CD4-positive, alpha-beta memory T cell (primary cell): ENCODE measurements at places on chromosomes 2 and 18.

- no peak for DNase-seq
These were observed 6.8 kb upstream of the GREB1 start for GRCh38 chr2:11527001-11527400.

DNA sequence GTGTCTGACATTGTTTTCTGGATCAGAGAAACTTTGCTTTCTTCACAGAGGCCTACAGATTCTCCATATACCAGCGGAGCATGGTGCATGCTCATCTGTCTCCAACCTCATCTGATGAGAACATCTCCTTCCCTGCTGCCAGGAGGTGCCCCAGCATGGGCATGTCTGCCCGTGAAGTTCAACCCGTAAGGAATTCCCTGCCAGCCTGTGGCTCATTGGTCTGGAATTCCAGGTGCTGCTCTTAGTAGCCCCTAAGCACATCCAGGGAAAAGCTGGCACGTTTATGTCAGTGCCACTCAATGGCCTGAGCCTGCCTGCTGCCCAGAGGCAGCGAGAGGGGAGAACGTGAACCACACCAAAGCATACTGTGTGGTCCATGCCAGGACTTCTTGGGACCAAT, 1.7 kb upstream of the SP100 start:
- no peak for DNase-seq

DNA sequence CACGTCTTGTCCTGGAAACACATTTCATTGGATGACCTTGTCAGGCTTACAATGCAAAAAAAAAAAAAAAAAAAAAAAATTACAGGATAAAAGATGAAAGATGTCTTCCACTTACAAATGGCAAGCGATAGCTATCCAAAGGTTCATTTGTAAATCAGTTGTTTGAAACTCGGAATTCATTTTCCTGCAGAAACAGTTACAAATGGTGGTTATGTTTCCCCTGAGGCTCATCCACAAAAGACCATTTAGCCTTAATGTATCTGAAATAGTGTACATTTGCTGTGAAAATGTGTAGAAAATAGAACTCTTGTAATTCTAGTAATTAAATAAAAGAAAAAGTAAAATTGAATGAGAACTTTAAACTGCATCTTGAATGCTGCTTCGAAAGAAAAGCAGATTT, 25.9 kb downstream of the DPP10 start:
- no peak for DNase-seq

DNA sequence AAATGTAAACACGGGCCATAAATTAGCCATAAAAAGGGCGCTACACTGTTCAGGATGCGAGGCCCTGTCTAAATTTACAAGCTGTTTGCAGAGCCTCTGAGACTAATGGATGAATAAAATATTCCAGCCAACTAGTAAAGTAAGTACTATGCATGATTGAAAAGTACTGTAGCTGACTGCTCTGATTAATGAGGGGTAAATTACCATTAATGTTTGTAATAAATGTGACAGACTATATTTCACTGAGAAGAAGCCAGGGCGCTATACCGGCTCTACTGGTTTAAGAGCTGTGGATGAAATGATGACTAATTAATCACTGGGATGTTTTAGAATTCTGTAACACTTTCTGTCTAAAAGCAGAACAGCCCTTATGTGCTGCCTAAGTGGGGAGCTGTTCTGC, 54.3 kb upstream of the RGPD4 start:
- DNase-seq, result no peak

DNA sequence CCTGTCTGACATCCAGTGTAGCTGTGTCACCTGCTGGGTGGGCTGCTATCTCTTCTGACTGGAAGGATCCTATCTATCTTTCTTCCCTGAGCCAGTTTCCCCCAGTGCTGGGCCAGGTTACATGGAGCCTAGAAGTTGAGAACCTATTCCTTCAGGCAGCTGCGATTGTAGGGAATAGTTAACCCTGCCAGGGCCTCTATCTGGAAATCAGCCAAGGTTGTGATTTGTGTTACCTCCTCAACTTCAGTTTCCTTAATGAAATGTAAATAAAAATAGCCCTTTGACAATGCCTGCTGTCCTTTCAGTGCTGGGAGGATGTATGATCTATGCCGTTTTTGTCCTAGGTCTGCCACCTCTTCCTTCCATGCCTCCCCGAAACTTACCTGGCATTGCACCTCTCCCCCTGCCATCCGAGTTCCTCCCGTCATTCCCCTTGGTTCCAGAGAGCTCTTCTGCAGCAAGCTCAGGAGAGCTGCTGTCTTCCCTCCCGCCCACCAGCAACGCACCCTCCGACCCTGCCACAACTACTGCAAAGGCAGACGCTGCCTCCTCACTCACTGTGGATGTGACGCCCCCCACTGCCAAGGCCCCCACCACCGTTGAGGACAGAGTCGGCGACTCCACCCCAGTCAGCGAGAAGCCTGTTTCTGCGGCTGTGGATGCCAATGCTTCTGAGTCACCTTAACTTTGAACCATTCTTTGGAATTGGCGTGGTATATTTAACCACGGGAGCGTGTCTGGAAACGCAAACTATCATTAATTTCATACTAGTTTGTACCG, 36.6 kb downstream of the GORASP2 start:
- no peak for DNase-seq
